ENCODE measurements at places on chromosomes 5 and 9. TPM values are rescaled to one million over a fixed set of nuclear protein-coding genes. Genes with fewer than 3 reads are reported as not detected.

Gene TMC1
- not detected for total RNA-seq

Gene MOB3B
- total RNA-seq: 5.4 TPM

Gene DMRTA1
- 6.3 TPM for total RNA-seq

Gene OR1Q1
- total RNA-seq: not detected

Gene TGFBI
- total RNA-seq: 2.8 TPM

Gene CDH6
- total RNA-seq: 1.1 TPM

DNA sequence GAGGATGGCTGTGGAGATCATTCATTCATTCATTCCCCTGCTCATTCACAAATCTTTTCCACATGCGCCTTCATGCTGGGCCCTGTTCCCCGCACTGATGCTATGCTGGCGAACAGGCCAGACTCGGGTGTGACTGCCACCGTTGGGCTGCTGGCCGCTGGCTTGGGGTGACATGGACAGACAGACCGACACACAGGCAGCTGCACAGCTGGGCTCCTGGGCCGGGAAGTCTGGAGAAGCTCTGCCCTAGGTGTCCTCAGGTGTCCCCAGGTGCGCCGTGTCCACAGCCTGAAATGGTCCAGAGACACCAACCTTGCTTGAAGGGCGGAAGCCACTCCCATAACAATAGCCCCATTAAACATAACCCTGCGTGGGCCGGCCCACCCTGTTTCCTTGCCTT, 35.0 kb upstream of the BARHL1 start:
- no peaks in the 10 kb centered on the region for H3K27me3 ChIP-seq
- no peak overlapping the region for H3K27ac ChIP-seq
- no peaks in the 10 kb centered on the region for H3K4me1 ChIP-seq
- H3K36me3 ChIP-seq: no peaks in the 10 kb centered on the region
- H3K4me3 ChIP-seq: no peak overlapping the region

DNA sequence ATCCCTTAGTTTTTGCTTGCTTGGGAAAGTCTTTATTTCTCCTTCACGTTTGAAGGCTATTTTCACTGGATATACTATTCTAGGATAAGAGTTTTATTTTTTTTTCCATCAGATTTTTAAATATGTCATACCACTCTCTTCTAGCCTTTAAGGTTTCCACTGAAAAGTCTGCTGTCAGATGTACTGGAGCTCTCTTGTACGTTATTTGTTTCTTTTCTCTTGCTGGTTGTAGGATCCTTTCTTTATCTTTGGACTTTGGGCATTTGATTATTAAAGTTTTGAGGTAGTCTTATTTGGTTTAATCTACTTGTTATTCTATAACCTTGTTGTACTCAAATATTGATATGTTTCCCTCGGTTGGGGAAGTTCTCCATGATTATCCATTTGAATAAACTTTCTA, 848.4 kb upstream of the COX7C start:
- no peaks in the 10 kb centered on the region for H3K36me3 ChIP-seq
- no peaks in the 10 kb centered on the region for H3K4me1 ChIP-seq

GRCh38 chr9:13994240-13994639, 319.7 kb downstream of the NFIB start:
- H3K4me1 ChIP-seq: no peaks in the 10 kb centered on the region
- no peaks in the 10 kb centered on the region for H3K27me3 ChIP-seq
- no peak for DNase-seq
- no peaks in the 10 kb centered on the region for H3K36me3 ChIP-seq

- DNase-seq: peak; percentile 90
- no peak within 1 kb of the TSS for H3K4me3 ChIP-seq
Observed at GRCh38 chr5:141245250-141245717, at the start of gene PCDHB15. PCDHB15 (plus strand) TSS chr5:141245395; CDS start chr5:141245579, 184 bp downstream.

- no peak overlapping the region for H3K27ac ChIP-seq
- no peaks in the 10 kb centered on the region for H3K27me3 ChIP-seq
- no peak overlapping the region for H3K4me3 ChIP-seq
- DNase-seq: no peak
Observed at GRCh38 chr9:21830589-21830988, 28.2 kb downstream of the MTAP start.

DNA sequence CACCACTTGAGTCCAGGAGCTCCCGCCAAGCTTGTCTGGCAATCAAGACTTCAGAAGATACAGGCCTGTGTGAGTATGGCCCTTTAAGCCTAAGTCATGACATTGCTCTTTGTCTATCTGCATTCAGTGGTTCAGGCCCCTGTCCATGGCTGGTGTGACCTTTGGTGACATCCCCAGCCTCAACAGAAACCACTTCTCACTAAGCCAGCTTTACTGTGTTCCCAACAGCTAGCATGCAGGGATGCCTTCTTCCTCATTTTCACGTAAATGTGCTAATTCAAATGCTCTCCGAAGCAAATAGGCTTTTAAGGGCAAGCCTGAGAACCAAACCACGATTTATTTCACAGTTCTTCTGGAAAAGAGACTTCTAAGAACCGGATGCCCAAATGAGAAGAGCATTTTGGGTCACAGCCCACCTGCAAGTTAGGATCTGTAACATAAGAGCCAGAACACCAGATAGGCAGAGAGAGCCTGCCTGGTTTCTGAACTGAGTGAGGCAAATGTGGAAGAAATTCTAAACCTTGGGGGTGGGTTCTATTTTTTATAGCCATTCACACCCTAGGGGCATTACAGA, 14.9 kb downstream of the CD180 start:
- H3K4me1 ChIP-seq: no peaks in the 10 kb centered on the region
- peak overlapping the region; percentile 7 for H3K27ac ChIP-seq
- H3K4me3 ChIP-seq: no peak overlapping the region
- no peaks in the 10 kb centered on the region for H3K27me3 ChIP-seq
- H3K36me3 ChIP-seq: no peaks in the 10 kb centered on the region

DNA sequence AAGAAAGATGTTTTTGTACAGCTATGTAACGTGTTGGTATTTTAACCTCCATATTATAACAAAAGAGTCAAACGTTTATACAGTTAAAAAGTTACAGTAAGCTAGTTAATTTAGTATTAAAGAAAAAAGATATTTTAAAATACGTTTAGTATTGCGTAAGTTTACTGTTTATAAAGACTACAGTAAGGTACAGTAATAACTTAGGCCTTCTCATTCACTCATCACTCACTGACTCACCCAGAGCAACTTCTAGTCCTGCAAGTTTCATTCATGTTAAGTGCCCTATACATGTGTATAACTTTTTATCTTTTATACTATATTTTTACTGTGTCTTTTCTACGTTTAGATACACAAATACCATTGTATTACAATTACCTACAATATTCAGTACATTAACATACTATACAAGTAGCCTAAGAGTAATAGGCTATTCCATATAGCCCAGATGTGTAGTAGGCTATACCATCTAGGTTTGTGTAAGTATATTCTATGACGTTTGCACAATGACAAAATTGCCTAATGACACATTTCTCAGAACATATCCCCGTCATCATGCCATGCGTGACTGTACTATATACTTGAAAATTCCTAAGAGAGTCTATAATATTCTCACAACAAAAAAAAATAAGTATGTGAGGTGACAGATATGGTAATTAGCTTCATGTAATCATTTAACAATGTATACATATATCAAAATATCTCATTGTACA, 33.8 kb downstream of the ERP44 start:
- no peaks in the 10 kb centered on the region for H3K36me3 ChIP-seq
- H3K4me1 ChIP-seq: peaks cover 9% of the 10 kb centered on the region
- no peak for DNase-seq
- H3K4me3 ChIP-seq: no peak overlapping the region

GRCh38 chr9:130845901-130846481, 10.9 kb downstream of the ABL1 start:
- no peak overlapping the region for H3K4me3 ChIP-seq
- H3K4me1 ChIP-seq: peaks cover 5% of the 10 kb centered on the region
- peaks cover 5% of the 10 kb centered on the region for H3K36me3 ChIP-seq
- no peaks in the 10 kb centered on the region for H3K27me3 ChIP-seq
- peak; percentile 50 for DNase-seq
- peak overlapping the region; percentile 73 for H3K27ac ChIP-seq

- no peak overlapping the region for H3K27ac ChIP-seq
- DNase-seq: no peak
- H3K36me3 ChIP-seq: no peaks in the 10 kb centered on the region
- H3K4me1 ChIP-seq: peaks cover 10% of the 10 kb centered on the region
- no peak overlapping the region for H3K4me3 ChIP-seq
Observed at GRCh38 chr5:81409896-81410295, 16.0 kb upstream of the ACOT12 start.

- no peak for DNase-seq
- H3K36me3 ChIP-seq: no peaks in the 10 kb centered on the region
- no peaks in the 10 kb centered on the region for H3K4me1 ChIP-seq
- no peak overlapping the region for H3K27ac ChIP-seq
- no peak overlapping the region for H3K4me3 ChIP-seq
- peaks cover 16% of the 10 kb centered on the region for H3K27me3 ChIP-seq
Observed at GRCh38 chr9:133189826-133190225, 19.2 kb downstream of the OBP2B start.

DNA sequence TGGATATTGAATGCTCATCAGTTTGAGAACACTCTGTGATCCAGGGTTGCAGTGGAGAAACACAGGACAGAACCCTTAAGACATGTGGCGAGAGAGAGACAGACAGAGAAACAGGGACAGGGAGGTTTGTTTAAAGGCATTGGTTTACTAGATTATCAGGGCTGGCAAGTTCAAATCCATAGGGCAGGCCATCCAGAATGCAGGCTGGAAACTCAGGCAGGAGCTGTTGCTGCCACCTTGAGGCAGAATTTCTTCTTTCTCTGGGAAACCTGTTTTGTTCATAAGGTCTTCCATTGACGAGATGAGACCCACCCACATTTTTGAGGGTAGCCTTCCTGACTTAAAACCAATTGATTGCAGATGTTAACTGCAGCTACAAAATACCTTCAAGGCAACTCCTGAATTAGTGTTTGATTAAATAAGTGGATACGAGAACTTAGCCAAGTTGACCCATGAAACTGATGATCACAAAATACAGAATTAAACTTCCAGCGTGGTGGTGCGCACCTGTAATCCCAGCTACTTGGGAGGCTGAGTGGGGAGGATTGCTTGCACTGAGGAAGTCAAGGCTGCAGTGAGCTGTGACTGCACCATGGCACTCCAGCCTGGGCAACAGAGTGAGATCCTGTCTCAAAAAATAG, 55.9 kb downstream of the NSUN2 start:
- H3K27ac ChIP-seq: no peak overlapping the region
- peak; percentile 72 for DNase-seq

DNA sequence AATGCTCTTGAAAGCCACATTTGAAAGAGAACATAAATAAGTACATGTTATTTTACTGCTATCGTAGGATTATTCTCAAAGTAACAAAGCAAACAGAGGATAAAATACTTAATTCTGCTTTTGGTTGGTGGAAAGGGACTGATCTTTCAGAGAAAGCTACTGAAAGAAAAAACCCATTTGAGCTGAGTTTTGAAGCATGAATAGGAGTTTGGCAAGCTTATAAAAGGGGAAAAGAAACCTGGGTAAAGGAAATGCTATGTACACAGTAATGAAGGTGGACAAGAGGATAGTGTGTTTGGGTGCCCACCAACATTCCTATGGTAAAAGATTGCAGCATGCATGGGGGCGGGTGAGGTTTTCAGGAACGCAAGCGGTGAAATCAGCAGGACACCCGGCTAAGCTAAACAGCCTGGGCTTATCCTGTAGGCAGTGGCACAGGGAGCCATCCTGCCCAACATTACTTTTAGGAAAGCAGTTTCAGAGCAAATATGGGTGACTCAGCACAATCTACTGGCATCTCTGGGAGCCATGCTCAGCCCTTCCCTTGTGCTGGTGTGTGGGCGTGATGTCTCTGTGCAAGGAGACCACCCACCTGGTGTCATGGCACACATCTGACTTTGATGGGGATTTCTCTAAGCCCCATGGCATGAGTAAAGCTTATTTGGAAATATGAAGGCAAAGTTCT, 673.9 kb upstream of the KLF4 start:
- H3K36me3 ChIP-seq: no peaks in the 10 kb centered on the region
- no peak overlapping the region for H3K4me3 ChIP-seq
- no peaks in the 10 kb centered on the region for H3K4me1 ChIP-seq
- no peak for DNase-seq
- H3K27me3 ChIP-seq: no peaks in the 10 kb centered on the region

GRCh38 chr5:125207856-125208255, 461.4 kb upstream of the ZNF608 start:
- H3K27me3 ChIP-seq: no peaks in the 10 kb centered on the region
- no peak for DNase-seq
- peaks cover 4% of the 10 kb centered on the region for H3K4me1 ChIP-seq
- no peaks in the 10 kb centered on the region for H3K36me3 ChIP-seq
- no peak overlapping the region for H3K4me3 ChIP-seq

- H3K4me1 ChIP-seq: no peaks in the 10 kb centered on the region
- no peak overlapping the region for H3K4me3 ChIP-seq
- H3K36me3 ChIP-seq: no peaks in the 10 kb centered on the region
- no peak overlapping the region for H3K27ac ChIP-seq
Observed at GRCh38 chr5:97726106-97726505, 543.1 kb upstream of the RIOK2 start.

DNA sequence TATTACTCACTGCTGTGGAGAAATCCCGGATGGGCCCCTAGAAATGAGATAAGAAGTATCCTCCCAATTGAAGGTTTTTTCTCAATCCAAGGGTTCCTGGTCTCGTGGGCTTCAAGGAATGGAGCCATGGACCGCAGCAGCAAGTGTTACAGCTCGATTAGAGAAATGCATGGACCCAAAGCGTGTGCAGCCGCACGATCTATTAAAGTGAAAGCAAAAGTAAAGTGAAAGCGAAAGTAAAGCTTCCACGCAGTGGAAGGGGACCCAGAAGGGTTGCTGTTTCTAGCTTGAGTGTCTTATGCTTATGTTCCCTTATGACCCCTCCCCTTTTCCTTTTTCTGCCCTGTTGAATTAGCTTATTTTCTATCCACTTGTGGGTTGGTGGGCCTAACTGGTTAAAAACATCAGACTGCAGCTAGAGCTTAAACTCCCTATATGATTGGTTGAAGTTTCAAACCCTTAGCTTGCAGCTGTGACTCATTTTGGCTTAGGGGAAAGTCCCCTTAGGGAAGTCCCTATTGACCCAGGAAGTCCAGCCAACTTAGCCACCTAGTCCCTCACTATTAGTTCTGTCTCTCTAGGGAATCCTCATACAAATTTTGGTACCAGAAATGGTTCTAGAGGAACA, 1111.8 kb downstream of the TAF11L14 start:
- DNase-seq: no peak
- H3K4me3 ChIP-seq: no peak overlapping the region
- no peak overlapping the region for H3K27ac ChIP-seq
- no peaks in the 10 kb centered on the region for H3K36me3 ChIP-seq
- H3K27me3 ChIP-seq: no peaks in the 10 kb centered on the region
- no peaks in the 10 kb centered on the region for H3K4me1 ChIP-seq
